Activated CD4-positive, alpha-beta T cell treated with anti-CD3 and anti-CD28 coated beads, Interleukin-2, amount 10 ng/mL, durations not matched to agents 7 days and 5 days (primary cell): ENCODE measurements at places on chromosomes 4 and X. TPM values are rescaled to one million over a fixed set of nuclear protein-coding genes. Genes with fewer than 3 reads are reported as not detected.

GRCh38 chr4:10032625-10033024 lies 11.3 kb upstream of the SLC2A9 start:
- DNase-seq = no peak
- H3K4me1 ChIP-seq = peaks cover 13% of the 10 kb centered on the region
- H3K4me3 ChIP-seq = no peak overlapping the region
- no peaks in the 10 kb centered on the region for H3K27me3 ChIP-seq
- H3K36me3 ChIP-seq = no peaks in the 10 kb centered on the region
- H3K27ac ChIP-seq = no peak overlapping the region

DNA sequence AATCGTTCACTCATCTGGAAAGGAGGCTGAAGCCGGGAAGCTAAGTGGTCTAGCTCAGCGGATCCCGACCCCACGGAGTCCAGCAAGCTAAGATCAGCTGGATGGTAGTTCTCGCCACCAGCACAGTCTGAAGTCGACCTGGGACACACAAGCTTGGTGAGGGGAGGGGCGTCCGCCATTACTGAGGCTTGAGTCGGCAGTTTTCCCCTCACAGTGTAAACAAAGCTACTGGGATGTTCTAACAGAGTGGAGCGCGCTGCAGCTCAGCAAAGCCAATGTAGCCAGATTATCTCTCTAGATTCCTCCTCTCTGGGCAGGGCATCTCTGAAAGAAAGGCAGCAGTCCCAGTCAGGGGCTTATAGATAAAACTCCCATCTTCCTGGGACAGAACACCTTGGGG lies 555.4 kb downstream of the BCOR start:
- no peaks in the 10 kb centered on the region for H3K36me3 ChIP-seq
- no peak for DNase-seq
- no peaks in the 10 kb centered on the region for H3K4me1 ChIP-seq
- H3K27me3 ChIP-seq = no peaks in the 10 kb centered on the region
- no peak overlapping the region for H3K4me3 ChIP-seq

- H3K27me3 ChIP-seq = no peaks in the 10 kb centered on the region
- H3K36me3 ChIP-seq = no peaks in the 10 kb centered on the region
- H3K4me1 ChIP-seq = no peaks in the 10 kb centered on the region
- H3K4me3 ChIP-seq = no peak overlapping the region
- no peak overlapping the region for H3K27ac ChIP-seq
These were observed 178.3 kb downstream of the MAPK10 start for GRCh38 chr4:86181585-86181984.

The SPATA4 gene
- total RNA-seq = not detected
